ENCODE measurements at places on chromosomes 1 and 21. TPM values are rescaled to one million over a fixed set of nuclear protein-coding genes. Genes with fewer than 3 reads are reported as not detected.

DNA sequence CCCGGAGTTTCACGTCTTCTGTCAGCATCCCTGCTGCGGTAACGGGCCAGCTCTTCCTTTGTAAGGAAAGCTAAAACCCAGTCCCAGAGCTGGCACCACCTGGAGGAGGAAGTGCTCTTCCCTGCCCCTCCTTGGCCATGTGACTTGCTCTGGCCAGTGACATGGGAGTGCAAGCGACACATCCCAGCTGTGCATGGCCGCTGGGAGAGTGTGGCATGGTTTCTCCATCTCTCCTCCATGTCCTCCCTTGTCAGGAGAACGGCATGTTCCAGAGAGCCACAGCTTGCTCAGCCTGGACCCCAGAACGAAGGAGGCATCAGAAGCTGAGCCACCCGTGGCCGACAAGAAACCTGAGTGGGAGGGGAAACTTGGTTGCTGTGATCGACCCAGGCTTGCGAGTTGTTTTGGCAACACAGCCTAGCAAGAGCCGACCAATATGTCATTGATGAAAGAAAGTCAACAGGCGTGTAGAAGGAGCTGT is 2.7 kb upstream of the PRXL2B start:
- no peaks in the 10 kb centered on the region for H3K27me3 ChIP-seq
- H3K4me3 ChIP-seq = peak overlapping the region; percentile 91
- peaks cover 29% of the 10 kb centered on the region for H3K4me1 ChIP-seq
- DNase-seq = peak; percentile 49
- peak overlapping the region; percentile 98 for H3K27ac ChIP-seq

CHIA gene
- polyA plus RNA-seq = not detected

- DNase-seq = no peak
- no peak within 1 kb of the TSS for H3K27ac ChIP-seq
- no peaks in the 10 kb centered on the region for H3K4me1 ChIP-seq
- no peak within 1 kb of the TSS for H3K4me3 ChIP-seq
- H3K36me3 ChIP-seq = no peaks in the 10 kb centered on the region
These were observed at the start of gene CYP4X1 for GRCh38 chr1:47023268-47024140. CYP4X1 (plus strand) TSS chr1:47023669; CDS start chr1:47023818, 149 bp downstream.

DNA sequence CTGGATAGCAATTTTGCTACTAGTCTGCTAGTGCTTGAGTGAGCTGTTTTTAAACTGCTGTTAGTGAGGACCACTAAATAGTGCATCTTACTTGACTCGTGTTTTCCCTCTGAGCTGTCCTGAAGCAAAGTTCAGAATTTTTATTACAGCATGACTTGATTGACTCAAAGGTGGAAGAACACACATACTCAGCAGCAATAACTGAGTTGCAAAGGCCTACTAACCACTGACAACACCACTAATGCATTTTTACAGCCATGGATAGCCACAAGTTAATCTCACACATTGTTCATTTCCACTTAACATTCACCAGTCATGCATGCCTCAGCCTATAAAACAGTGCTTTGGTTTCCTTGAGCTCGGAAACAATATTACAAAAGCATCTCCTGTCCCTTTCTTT is 148.7 kb downstream of the RUNX1 start:
- H3K4me3 ChIP-seq = no peak overlapping the region
- peaks cover 14% of the 10 kb centered on the region for H3K4me1 ChIP-seq
- no peaks in the 10 kb centered on the region for H3K27me3 ChIP-seq
- no peak overlapping the region for H3K27ac ChIP-seq

- DNase-seq = no peak
- peak overlapping the region; percentile 28 for H3K27ac ChIP-seq
- peaks cover 34% of the 10 kb centered on the region for H3K27me3 ChIP-seq
- H3K36me3 ChIP-seq = no peaks in the 10 kb centered on the region
These were observed 1.2 kb upstream of the PGBD5 start for GRCh38 chr1:230427094-230427876.

GRCh38 chr1:78570539-78570938 is 49.7 kb upstream of the IFI44L start:
- H3K36me3 ChIP-seq = no peaks in the 10 kb centered on the region
- no peak overlapping the region for H3K4me3 ChIP-seq
- DNase-seq = no peak

HPCAL4 gene
- polyA plus RNA-seq = 4.6 TPM

SIM2 gene
- 0.03 TPM for polyA plus RNA-seq

CASQ1 gene
- polyA plus RNA-seq = not detected

Data from naive thymus-derived CD8-positive, alpha-beta T cell (primary cell).